ENCODE measurements at places on chromosomes 3 and 15.

- DNase-seq = no peak
Measured at GRCh38 chr3:63492464-63492863, 160.0 kb upstream of the SNTN start.

GRCh38 chr15:95018888-95019545, 787.7 kb downstream of the MCTP2 start:
- no peak for DNase-seq

DNA sequence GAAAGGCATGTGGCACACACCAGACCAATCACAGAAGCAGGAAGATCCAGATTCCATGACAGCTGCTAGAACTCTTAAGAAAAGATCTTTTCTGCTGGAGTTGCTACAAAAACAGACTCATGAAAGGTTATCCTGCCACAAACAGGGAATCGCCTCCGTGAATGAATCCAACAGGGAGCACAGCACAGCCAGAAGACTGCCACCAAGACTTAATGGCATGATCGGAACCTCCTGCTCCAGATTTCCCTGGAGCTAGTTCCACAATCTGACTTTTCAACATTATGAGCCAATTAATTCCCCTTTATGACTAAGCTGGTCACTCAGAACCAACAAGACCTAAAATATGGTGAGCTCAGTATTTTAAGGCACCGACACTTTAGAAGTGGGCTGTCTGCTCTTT, 232.5 kb downstream of the FOXP1 start:
- DNase-seq = no peak

- DNase-seq = peak; percentile 29
Measured at GRCh38 chr15:67839499-67839928, 331 bp downstream of the RNU6-1 start.

- peak; percentile 36 for DNase-seq
Measured at GRCh38 chr3:21752749-21753347, 1.8 kb upstream of the ZNF385D start.

GRCh38 chr3:101464235-101464634, 48.8 kb downstream of the SENP7 start:
- no peak for DNase-seq

DNA sequence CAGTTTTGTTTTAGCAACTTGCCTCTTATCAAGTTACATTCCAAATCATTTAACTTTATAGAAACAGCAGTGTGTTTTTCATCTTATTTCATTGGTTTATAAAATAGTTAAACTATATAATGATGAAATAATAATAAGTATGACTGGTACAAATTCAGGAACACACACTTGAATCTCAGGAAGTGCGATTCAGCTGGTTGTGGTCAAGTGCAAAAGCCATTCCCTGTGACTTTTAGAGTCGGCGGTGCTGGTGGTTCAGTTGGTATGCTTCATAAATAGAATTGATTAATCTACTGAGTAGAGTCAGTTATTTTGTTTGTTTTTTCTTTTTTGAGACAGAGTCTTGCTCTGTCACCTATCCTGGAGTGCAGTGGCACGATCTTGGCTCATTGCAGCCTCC, 22.7 kb downstream of the SACM1L start:
- no peak for DNase-seq

DNA sequence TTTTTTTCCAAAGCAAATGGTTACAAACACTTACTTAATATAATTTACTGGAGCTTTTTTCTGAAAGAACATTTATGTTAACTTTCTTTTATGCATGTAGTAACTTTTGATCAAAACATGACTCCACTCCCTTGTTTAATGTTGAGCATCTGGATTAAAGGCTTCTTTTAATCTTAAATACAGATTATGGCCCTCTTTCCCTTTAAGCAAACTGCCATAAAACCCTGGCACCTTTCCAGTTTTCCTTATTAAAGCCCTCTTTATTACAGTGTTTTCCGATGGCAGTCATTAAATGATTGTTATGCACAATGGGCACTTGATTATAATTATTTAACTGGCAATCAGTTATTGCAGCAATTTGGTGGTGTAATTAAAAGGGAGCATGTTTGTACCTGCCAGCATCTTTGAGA, 167.0 kb downstream of the VGLL4 start:
- peak; percentile 22 for DNase-seq

DNA sequence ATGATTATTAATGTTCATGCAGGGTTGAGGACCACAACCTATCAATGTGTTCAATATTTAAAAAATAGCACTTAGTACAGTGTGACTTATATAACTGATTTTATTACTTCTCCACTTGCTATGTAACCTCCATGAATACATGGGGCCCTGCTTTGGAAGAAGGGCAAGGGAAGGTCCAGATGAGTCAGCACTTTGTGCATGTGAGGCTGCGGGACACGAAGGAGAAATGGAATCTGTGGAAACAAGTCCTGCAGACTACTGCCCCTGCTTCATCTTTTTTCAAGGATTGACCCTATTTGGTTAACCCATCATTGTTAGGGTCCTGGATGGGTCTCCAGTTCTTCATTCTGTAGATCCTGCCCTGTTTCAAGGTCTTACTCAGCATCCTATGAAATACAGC, 1.6 kb downstream of the NXPE3 start:
- DNase-seq = no peak

- DNase-seq = no peak
Measured at GRCh38 chr3:143677430-143677829, 170.8 kb downstream of the SLC9A9 start.

- DNase-seq = no peak
Measured at GRCh38 chr3:107837895-107838612, 252.8 kb downstream of the CD47 start.

- no peak for DNase-seq
Measured at GRCh38 chr15:37246065-37246464, 145.7 kb upstream of the MEIS2 start.

- DNase-seq = no peak
Measured at GRCh38 chr3:41126472-41126871, 72.8 kb upstream of the CTNNB1 start.

DNA sequence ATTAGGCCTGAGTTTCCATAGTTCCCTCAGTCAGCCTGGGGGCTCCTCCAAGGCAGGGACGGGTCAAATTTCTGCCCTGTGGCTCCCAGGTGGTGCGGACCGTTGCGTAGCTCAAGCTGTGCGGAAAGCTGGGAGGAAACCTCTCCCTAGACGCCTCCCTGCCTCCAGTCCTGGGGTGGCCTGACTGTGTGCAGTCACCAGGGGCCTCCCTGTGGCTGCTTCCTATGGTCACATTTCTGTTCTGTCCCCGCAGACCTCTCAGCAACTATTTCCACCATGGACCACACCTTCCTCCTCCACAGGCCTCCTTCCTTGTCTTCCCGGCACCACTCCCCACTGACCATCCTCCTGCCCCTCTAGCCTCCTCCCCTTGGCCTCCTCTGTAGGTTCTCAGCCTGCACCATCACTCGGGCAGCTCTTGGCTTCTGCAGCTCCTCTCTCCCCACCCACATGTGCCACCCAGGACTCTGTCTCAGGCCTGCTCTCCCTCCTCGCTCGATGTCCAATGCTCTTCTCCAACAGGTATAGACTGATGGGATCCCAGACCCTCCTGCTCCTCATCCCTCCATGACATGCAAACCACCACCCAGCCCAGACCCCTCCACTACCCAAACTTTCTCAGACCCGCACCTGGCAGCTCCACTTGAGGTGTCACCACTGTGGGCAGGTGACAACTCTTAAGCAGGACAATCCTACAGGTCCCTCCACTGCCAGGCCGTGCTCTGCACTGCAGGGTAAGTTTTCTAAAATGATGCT, 26.9 kb upstream of the SEC13 start:
- DNase-seq = no peak

- DNase-seq = no peak
Measured at GRCh38 chr3:13518516-13518953, 30.4 kb upstream of the FBLN2 start.

- DNase-seq = peak; percentile 64
Measured at GRCh38 chr15:59299929-59300617, 72.6 kb downstream of the MYO1E start.

DNA sequence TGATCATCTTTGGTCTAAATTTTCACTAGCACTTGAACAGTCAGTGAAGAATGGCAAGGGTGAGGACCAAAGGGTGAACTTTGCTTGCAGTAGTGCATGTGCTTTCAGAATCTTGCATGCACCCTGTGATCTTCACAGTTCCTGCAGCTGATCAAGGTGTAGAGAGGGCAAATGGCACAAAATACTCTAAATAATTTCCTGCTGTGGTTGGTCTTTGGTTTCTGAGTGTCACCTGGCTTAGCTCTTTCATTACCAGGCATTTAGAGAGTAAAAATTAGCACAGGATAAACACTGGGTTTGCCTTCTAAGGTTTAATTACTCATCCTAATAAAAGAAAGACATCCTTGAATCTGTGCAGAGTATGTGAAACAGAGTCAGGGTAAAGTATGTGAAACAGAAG, 11.4 kb downstream of the TIPARP start:
- no peak for DNase-seq

DNA sequence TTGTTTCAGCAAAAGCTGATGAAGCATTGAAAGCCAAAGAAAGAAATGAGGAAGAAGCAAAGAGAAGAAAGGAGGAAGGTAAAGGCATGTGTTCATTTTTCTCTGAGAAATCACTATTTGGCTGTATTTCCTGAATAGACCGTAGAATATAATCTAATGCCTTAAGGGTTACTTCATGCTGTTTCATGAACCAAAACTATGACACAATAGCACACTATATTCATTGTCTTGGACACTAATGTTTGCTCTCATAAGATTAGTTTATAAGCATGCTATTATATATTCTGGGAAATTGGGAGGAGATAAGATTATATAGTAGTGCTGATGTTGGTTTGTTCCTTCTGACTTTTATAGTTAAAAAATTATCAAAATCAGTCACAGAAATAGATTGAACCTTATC, 110.1 kb upstream of the MLF1 start:
- DNase-seq = no peak

- DNase-seq = no peak
Measured at GRCh38 chr15:62249501-62249900, 84.4 kb upstream of the C2CD4B start.

GRCh38 chr3:196694202-196694638, 17.8 kb downstream of the CEP19 start:
- no peak for DNase-seq

DNA sequence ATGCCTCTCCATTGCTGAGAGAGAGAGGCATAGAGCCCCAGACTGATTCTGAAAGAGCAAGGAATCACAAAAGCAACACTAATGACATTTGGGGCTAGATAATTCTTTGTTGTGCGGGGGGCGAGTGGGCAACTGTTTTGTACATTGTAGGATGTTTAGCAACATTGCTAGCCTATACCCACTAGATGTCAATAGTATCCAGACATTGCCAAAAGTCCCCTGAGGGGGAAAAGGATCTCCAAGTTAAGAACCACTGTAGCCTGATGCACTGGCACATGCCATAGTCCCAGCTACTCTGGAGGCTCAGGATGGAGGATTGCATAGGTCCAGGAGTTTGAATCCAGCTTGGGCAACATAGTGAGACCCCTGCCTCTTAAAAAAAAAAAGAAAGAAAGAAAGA, 22.8 kb upstream of the GOLM2 start:
- no peak for DNase-seq

GRCh38 chr15:52306270-52306669, 10.7 kb upstream of the MYO5C start:
- no peak for DNase-seq

- no peak for DNase-seq
Measured at GRCh38 chr3:133211449-133211848, 173.3 kb downstream of the TMEM108 start.

GRCh38 chr15:63025460-63025859, 17.1 kb upstream of the TPM1 start:
- no peak for DNase-seq

- DNase-seq = no peak
Measured at GRCh38 chr3:25784971-25785370, 1.7 kb upstream of the NGLY1 start.

DNA sequence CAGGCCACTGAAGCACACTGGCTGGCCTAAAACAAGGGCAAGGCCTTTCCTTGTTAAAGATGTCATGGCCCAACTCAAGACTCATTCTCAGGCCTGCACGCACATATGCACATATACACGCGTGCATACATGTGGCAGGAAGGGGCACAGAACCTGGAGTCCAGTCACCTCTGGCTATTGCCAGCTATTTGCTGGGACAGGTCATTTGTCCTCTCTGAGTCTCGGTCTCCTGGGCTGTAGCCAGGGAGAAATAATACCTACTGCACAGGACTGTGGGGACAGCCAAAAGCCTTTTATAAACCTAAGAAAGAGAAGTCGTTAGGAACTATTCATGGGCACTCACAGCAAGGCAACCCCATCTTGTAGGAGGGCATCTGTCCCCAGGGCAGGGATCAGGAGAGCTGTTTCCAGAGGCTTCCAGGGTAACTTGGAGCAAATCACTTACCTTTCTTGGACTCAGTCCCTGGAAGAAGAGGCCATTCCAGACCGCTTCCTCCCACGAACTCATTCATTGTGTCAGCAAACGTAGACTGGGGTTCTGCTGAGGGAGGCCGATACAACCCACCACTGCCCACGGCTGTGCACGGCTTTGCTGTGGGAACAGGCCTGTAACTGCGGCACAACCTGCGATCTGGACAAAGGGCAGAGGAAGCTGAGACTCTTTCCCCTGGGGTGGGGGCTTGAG, 41.1 kb upstream of the RHO start:
- no peak for DNase-seq

GRCh38 chr3:78348664-78349063, 1308.8 kb downstream of the ROBO2 start:
- no peak for DNase-seq

- DNase-seq = no peak
Measured at GRCh38 chr3:72829701-72830100, 18.5 kb downstream of the SHQ1 start.

DNA sequence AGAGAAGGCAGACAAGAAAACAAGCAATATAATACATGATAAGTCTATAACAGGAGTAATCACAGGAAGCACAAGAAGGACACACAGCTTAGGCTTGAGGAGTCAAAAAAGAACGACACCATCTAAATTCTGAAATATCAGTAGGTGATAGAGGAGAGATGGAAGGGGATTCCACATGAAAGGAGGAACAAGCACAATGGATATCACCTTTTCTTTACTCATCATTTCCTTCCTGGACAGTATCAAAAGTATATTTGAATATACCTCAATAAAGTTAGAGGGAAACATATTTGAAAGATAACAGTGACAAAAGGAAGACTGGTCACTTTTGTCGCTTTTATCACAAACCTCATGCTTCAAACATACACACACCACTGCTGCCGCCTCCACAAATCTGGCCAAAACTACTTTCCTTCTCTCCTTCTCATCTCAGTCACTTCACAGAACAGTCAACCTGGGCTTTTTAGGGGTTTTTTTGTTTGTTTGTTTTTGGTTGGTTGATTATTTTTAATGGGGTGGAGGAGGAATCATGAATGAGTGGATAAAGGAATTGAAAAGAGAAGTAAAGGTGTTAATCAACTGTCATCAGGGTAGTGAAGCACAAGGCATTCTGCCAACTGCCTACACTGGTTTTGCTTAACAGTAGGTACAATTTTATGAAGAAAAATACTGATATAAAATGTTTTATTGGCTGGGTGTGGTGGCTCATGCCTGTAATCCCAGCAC, 18.5 kb downstream of the DENND4A start:
- no peak for DNase-seq

GRCh38 chr3:127682561-127682960, 9.8 kb downstream of the ABTB1 start:
- DNase-seq = no peak

Measured in dermis microvascular lymphatic vessel endothelial cell (primary cell).